ENCODE measurements at places on chromosomes 7 and 10.

GRCh38 chr7:27967639-27968038 is 213.0 kb downstream of the JAZF1 start:
- DNase-seq, result no peak

- DNase-seq, result peak; percentile 87
These were observed 161.6 kb upstream of the PRSS1 start for GRCh38 chr7:142587578-142588191.

GRCh38 chr10:17088118-17088806 is 41.3 kb downstream of the CUBN start:
- DNase-seq, result peak; percentile 58

DNA sequence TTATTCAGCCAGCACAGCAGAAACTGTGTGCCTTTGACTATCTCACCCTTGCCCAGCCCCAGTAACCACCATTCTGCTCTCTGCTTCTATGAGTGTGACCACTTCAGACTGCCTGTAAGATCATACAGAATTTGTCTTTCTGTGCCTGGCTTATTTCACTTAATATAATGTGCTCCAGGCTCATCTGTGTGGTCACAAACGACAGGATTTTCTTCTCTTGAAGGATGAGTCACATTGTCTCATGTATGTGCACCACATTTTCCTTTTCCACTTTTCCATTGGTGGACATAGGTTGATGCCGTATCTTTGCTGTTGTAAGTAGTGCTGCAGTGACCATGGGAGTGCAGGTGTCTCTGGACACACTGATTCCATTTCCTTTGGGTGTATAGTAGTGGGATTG is 122.5 kb upstream of the LANCL2 start:
- no peak for DNase-seq

DNA sequence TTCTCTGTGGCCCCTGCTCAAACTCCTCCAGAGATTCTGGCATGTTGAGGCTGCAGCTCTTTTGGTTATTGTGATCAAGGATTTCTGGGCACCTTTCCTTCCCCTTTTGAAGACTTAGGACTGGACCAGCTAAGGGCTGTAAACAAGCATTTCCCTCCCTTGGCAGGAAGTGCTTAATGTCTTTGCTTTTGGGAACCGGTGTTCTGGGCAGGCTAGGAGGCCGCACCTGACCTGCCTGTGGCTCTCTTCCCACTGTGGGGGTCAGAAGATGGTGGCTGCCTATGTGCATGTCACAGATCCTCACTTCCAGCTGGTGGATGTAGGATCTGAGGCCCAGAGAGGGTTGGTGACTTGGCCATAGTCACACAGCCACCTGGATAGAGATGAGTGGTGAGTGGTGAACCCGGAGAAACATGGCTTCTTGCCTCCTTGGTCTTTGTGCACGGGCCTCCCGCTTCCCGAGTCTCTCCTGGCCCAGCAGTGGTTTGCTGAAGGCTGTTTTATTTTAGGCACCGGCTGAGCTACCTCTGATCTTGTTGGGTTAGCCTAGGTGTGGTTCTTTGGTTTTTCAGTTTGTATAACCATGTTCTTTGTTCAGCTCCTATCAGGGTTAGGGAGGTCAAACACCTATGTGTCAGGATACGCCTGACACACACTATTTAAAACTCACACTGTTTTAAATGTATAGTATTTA is 82.0 kb downstream of the GRK5 start:
- no peak for DNase-seq

GRCh38 chr7:136956671-136957070 is 88.2 kb downstream of the CHRM2 start:
- peak; percentile 38 for DNase-seq

DNA sequence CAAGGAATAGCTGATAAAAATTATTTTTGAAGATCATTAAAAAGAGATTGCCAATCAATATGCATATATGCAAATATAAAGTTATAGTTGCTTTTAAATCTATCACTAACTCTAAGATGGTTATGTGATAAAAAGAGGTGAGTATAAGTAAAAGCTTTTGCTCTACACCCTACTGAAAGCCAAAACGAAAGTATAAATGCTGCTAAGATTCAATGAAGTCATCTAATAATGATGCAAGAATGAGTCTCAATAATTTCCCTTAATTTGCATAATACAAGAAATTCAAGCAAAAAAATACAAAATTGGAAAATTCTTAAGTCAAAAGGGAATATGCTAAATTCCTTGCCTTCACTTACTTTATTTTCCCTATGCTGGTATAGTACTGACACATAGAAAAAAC is 75.2 kb downstream of the WAPL start:
- DNase-seq, result peak; percentile 5

DNA sequence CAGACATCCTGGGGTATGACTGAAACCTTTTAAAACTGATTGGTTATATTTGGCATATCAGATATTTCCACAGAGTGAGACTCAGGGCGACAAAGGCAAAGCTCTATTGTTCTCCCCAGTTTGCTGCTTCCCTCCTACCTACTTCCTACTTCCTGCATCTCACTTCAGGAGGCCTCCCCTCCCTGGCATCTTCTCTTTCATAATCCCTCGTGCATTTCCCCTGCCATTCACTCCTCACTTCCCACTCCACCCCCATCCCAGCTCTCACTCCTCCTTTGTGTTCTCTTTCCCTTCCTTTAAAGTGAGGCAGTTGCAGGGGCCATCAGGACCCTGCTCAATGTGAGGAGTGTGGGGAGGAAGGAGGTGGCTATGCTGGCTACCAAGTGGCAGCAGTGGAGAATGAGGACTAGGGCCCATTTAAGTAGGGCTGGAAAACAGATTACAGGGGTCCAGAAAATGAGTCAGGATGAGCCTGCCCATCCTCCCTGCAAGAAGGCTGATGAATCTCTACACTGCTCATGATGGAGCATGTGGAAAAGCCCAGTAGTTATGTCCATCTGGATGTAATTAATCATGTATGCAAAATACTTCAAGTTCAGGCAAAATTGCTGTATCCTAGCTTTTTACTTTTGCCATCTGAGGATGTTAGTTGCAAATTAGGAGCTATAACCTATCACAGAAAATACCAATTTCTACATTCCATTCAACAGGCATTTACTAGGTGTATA is 311.8 kb upstream of the IMMP2L start:
- DNase-seq, result peak; percentile 46

DNA sequence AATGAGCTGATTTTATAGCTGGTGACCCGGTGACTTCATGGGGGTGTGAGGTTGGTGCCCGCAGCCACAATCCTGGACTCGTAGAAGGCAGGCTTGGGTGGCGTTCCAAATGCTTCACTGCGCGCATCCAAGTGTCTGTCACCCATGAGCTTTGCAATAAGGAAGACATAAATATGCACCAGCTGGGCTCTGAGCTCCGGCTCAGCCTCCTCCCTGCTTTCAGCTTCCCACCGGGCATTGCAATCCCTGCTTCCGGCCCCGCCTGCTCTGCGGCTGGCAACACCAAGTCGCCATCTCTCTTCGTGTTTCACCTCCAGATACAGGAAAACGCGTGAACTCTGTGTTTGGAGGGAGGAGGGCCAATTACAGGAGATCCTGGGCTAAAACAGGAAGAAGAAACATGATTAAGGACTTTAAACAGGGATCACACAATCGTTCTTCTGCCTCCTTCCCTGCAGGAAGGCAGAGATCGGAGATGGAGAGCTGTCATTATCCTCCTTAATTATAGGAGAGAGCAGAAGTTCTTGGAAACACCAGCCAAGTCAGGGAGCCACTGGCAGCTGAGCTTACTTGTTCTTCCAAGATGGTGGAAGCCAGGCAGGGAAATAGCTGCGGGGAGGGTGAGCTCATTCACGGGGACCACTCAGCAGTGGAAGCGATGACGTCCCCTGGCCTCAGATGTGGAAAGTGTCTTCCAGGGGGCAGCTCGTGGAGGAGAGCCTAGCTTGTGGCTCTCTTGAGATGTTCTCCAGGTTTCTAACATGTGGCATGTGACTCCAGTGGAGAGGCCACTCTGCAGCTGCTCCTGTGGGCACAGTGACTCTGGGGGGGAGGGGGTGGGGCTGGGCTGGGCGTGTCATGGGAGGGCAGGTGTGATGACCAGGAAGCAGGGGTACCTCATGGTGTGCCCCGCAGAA is 134.9 kb downstream of the CAMK1D start:
- peak; percentile 12 for DNase-seq

DNA sequence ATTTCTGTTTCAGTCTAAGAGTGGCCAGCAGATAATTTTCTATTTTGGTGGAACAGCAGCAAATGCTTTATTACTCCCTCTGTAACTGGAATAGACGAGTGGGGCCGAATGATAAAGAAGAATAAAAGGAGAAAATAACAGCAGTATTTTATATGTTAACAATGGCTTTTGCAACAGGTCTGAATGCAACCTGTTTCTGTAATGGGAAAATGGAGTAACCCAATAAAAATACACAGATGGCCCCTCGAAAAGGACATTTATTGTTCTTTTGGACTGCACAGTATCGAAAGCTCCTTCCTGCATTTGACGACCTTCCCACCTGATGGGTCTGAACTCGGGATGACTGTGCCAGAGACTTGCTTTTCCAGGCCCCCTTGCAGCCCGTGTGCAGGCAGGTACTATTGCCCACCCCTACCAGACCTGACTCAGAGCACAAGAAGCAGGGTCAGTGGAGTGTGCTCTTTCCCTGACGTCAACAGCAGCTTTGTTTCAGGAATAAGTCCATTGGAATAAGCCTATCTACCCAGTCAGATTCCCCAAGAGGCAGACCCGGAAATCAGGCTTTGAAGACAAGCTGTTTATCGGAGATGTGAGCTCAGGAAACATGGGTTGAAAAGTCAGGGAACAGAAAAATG is 306.5 kb upstream of the NEBL start:
- DNase-seq, result no peak

- DNase-seq, result no peak
These were observed 73.4 kb downstream of the OR13A1 start for GRCh38 chr10:45241865-45242520.

- DNase-seq, result no peak
These were observed 90.1 kb downstream of the PRLHR start for GRCh38 chr10:118505363-118505762.

GRCh38 chr7:135672560-135673359 is 10.4 kb downstream of the STMP1 start:
- DNase-seq, result peak; percentile 73

GRCh38 chr7:21429021-21429420 is 1.1 kb downstream of the SP4 start:
- DNase-seq, result no peak

- DNase-seq, result peak; percentile 7
These were observed 116.0 kb downstream of the SLIT1 start for GRCh38 chr10:97069576-97070362.

DNA sequence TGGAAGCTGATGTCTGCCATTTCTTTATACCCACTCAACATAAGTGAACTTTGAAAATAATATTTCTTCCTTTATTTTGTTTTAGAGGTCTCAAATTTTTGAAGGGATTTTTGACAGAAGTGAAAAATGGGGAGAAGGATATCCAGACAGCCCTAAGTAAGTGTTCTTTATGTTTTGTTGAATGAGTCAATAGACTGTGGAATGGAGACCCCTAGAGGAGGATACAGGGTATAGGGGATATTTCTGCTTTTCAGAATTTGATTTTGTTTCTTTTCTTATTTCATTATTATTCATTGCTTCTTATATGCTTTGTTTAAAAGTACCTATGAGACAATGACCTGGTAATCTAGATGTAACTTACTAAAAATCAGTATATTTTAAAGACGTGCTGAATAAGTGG is 34.4 kb downstream of the PLEKHA8 start:
- peak; percentile 66 for DNase-seq

GRCh38 chr7:27466703-27467102 is 196.0 kb downstream of the HIBADH start:
- no peak for DNase-seq

- no peak for DNase-seq
These were observed 85.4 kb downstream of the ICA1 start for GRCh38 chr7:8176370-8177081.

GRCh38 chr7:30068117-30068516 is 39.9 kb downstream of the PLEKHA8 start:
- DNase-seq, result peak; percentile 84

GRCh38 chr7:22718911-22719420 is 8.0 kb upstream of the IL6 start:
- DNase-seq, result no peak

All from fibroblast of villous mesenchyme (primary cell).